ENCODE measurements at places on chromosomes 2 and 18.

- DNase-seq = no peak
Measured at GRCh38 chr2:127843677-127844076, 14.3 kb downstream of the POLR2D start.

DNA sequence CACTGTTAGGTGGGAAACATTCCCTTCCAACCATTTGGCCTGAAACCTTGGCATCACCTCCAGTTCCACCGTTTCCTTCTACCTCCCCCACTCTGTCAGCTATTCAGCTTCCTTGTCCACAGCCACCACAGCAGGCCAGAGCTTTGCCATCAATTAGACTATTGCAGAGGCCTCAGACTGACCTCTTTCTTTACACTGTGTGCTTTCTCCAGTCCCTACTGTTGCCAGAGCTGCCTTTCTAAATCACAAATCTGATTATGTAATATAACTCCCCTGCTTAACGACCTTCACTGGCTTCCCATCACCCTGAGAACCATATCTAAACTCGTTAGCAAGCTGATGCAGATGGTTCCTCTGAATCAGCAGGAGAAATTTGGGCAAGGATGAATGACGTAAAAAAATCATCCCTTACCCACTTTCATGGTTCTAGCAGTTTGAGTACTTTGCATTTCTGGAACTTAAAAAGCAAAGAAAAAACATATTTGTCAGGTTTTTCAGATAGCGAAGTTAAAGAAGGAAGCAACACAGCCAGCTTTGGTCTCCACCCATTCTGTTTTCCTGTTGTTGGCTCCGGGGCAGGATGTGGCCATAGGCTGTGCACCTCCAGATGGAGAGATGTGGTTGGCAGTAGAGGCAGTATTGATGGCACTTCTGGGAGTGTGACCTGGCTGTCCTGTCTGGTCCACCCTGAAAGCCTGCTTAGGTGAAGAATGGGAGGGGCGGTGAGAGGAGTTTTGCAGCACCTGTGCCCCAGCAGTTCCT lies 422.1 kb downstream of the PARD3B start:
- no peak for DNase-seq

DNA sequence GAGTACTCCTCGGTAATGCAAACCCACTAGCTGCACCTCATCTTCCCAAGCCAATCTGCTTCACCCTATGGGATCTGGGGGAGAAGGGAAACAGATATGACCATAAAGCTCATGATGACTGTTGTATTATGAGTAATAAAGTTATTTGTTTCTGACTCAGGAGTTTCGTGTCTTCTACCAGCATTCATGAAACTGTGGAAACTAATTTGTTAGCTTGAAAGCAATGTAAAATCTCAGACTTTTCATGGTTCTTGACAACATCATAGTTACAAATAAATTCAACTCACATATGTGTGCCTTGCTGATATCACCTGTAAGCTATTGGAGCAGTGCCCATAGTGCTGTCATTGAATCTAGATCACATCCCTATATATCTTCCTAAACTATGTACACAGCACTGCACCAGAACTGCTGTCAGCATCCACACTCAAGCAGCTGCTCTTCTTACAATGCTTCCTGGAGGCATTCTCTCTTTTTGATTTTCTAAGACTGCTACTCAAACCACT lies 135.6 kb upstream of the KYNU start:
- DNase-seq = no peak

- DNase-seq = no peak
Measured at GRCh38 chr2:217156801-217157200, 296.9 kb upstream of the TNP1 start.

DNA sequence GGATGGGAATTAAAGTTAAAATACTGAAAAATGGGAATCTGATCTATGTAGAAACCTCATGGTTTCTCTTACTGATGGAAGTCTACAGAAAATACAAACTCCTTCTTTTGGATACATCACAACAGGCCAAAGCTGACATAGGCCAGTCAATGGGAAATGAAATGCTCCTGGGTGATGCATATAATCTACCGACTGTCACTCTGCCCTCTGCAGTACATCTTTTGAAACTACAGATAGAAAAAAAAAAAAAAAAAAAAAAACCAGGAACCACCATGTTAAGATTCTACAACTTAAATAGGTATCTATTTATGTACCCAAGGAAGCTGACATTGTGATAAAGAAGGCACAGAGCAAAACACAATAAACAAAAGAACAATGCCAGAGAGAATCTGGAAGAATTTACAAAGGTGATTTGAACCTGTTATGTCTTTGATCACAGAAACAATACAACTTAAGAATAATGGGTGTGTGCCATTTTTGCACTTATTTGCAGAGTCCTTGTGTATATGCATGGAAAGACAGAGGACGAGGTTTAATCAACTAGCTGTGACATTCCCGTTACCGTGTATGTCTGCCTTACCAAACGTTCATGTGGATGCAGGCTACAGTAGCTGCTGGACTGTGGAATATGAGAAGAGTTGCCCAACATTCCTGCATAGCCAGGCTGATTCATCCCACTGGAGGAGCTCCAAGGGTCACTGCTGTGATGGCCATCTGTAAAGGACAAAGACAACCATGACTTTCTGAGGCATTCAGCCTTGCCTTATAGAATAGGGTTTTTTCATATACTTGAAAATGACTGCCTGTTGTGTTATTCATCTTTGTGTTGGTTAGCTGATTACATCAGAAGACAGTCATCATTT lies 312.7 kb downstream of the TCF4 start:
- DNase-seq = no peak

Measured in GM20000 (cell line).